ENCODE measurements at places on chromosomes 6 and 20.

GRCh38 chr6:110185879-110186278 is 5.7 kb downstream of the CDC40 start:
- no peak for DNase-seq

DNA sequence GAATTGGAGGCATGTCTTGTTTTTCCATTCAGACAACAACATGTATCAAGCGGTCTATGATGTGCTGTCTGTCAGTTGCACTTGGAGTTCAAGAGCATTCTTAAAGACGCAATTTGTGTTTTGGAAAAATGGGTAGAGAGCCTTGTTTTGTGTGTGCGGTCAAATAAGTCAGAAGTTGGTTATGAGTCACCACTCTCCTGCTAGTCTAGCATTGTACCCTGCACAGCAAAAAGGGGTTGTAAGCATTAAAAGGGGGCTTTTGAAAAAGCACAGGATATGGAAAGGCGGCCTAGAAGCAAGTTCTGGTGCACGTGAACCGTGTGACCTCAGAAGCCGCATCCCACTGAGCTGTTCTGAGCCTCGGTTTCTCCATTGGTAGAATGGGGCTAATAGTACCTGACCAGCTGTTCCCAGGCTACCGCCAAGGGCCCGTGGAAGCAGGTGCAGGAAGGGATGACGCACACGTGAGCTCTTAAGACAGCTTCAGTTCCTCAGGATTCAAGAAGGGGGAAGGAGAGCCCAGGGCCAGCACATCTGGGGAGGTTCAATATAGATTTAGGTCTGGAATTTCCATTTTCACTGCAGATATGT is 61.6 kb upstream of the SNX9 start:
- DNase-seq = no peak

GRCh38 chr6:98716341-98716740 is 118.0 kb upstream of the POU3F2 start:
- DNase-seq = no peak

GRCh38 chr6:38269461-38270172 is 370.1 kb downstream of the BTBD9 start:
- no peak for DNase-seq

- DNase-seq = no peak
These were observed 87.5 kb upstream of the MPC1 start for GRCh38 chr6:166470029-166470862.

DNA sequence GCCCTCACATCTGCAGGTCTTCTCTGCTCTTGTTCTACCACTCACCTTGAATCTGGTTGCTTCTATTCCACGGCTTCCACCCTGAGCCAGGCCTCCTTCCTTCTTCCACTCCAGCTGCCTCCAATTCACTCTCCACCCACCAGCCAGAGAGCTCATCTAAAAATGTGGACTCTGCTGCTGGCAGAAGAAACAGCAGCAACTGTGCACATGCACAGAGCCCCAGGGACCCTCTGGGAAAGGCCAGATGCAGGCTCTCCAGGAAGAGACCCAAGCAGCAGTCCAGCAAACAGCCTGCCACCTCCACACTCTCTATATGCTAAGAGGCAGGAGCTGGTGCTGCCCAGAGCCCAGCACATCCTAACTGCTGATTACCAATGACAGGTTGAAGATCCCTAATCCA is 162.6 kb upstream of the TOP1 start:
- no peak for DNase-seq

DNA sequence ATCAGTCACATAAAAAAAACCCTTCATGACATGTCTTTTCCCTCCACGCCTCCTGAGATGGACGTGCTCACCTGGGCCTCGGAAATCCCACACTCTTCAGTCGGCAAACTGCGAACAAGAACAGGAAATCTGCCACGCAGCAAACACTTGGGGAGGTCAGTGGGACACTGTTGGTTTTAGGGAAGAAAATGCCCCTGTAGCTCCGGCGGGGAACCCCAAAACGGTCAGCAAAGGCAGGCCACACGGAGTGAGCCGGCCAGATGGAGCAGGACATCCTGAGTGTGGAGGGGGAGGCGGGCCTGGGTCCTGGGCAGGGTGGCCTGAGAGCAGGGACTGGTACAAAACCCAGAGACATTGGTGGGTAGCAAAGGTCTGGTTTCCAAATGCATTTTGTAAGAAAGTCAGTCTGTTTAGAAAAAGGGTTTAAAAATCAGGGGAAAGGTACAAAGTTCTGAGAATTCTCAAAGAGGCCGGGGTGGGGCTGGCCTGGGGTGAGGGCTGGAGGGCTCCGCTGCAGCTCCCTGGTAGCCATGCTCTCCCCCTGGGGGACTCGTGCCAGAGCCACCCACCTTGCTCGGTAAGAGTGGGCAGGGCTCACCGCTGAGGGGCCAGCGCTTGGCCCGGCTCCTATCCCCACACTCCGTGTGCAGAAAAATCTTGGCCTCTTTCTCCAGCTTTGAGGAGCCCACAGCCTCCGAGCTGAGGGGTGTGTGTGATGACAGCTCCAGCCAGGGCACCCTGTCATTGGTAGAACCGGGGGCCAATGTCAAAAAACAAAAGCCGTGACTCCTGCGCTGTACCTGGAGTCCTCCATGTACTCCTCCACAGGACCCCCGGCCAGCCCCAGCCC is 5.2 kb downstream of the SLC2A4RG start:
- DNase-seq = no peak

DNA sequence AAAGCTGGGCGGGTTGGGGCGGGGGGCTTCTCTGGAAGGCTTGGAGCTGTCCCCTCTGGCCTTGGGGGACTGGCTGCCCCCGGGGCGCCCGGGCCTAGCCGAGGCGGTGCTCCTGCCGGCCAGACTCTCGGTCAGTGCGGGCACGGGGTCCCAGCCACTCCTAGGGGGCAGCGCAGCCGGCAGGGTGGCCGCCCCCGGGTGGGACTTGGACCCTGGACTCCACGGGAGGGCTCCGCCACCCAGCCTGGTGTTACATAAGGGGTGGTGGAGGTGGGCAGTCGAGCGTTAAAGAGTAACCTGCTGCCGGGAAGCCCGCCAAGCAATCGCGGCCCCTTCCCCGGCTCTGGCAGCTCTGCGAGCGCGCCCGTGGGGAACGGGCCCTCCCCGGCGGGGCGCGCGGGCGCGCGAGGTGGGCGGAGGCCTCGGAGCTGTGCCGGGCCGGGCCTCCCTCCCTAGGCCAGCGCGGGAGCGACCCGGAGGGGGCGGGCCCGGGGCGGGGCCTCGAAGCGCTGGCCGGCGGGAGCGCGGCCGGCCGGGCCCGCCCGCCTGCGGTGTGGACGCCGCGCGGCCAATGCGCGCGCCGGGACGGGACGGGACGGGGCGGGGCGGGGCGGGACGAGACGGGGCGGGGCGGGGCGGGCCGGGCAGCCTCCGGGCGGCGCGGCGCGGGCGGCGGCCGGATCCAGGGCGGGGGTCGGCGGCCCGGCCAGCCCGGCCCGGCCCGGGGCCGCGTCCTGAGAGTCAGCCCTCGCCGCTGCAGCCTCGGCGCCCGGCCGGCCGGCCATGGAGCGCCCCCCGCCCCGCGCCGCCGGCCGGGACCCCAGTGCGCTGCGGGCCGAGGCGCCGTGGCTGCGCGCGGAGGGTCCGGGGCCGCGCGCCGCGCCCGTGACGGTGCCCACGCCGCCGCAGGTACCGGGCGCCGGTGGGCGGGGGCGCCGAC is at the start of gene SLC2A4RG:
Gene SLC2A4RG (plus strand): TSS at position 647 of the 940 bp plus-strand sequence. CDS start 137 bp downstream, at position 784.
- DNase-seq = no peak

DNA sequence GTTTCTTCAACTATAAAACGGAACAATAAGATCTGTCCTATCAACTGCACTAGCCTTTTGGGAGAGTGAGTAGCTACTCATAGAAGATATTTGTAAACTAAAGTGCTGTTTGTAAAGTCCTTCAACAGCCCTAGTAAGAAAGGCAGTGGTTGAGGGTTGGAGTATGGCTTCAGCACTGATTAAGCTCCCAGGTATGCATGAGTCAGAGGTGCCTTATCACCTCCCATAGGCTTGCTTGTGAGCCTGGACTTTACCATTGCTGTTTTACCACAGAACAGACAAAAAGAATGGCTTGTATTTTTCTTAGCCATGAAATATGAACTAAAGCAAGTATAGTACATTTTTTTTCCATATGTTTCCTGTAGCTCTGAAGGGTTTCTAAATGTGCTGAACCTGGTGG is 44.1 kb downstream of the SAMD3 start:
- no peak for DNase-seq

- DNase-seq = no peak
These were observed 41.3 kb downstream of the ADGRF1 start for GRCh38 chr6:47000842-47001241.

DNA sequence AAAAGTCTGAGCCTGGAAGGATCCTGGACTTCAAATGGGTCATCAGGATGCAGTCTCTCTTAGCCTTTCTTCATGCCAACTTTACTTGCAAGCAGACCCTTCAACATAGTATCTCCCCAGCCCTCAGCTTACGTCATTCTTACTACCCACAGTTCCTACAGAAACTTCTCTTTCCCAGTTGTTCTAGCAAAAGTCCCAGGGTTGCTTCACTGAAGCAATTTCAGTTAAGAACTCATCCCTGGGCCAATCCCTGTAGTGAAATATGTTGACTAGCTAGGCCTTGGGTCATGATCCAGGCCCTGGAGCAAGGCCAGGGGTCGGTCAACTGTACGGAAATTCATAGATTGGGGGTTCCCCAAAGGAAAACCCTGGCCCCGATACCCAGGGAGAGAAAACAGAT is 8.6 kb upstream of the FAM83D start:
- no peak for DNase-seq

DNA sequence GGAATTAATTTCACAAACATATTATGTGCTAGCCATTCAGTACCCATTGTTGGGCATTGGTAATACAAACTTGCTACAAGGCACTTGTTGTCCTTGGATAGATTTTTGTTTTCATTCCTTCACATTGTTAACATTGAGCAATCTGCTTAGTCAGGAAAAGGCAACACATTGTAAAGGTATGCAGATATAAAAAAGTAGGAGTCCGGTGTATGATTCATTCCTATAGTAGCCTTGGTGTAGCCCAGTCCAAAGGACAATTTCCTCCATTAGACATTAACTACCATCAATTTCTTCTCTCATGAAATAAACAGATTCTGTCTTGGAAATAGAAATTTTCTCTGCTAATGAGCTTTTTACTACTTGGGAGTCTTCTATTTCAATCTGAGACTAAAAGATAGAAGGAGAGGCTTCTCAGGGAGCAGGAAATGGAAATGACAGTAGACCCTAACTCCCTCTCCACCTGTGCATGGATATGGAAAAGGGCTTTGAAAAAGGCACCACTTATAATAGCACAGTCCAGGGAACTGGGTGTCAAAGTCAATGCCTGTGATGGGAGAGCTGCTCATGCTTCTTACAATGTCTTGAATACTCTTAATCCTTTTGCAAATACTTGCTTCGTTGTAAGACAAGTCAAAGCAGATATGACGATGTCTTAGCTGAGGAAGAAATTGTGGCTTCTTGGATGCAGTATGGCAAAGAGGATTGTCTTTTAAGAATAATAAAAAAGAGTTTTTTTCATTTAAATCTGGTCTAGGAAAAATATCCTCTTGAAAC is 369.4 kb upstream of the CITED2 start:
- DNase-seq = no peak

DNA sequence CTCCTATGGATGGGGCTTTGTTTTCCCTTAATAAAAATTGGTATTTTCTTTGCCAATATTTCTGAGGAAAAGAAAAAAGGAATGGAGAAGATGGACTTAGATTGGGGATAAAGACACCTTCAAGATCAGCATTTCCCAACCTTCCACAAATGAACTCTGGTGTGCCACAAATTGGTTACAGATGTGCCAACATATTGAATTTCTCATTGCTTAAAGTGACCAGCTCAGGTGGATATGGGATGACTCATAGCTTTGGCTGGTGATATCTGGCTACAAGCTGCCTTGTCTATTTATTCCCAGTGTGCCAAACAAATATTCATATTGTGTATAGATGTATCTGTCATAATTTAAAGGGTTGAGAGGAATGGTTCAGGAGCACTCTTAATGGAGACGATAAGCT is 32.5 kb downstream of the THEMIS start:
- no peak for DNase-seq

DNA sequence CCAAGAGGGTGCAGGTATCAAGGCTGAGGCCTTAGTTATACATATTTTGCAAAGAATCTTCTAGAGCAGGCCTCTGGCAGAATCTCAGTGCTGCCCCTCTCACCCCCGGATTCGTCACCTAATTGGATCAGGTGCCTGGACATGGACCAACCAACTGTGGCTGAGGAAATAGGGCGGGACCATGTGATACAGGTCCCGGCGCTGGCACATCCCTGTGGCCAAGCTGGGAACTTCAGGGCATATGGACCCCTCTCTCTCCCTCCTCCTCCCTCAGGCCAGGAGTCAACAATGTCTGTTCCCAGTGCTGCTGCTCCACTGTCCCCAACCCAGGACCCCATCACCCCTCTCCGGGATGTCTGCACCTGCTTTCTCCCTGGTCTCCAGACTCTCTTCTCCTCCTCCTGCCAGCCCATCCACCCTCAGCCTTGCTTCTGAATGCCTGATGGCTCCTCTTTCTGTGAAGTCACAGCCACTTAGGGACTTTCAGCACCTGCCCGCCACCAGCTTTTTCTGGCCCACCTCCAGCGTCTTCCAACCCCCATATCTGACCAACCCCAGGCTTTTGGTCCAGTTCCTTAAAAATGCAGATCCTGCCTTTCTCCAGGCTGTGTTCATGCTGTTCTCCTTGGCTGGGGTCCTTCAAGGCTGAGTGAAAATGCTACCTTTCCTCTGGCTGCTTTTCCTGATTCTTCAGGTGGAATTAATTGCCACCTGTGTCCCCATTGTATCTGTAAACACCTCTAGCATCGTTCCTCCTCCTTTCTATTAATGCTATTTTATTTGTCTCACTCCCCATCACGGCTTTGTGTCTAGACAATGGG is 19.0 kb upstream of the MLN start:
- no peak for DNase-seq

- no peak for DNase-seq
These were observed 595 bp upstream of the SRF start for GRCh38 chr6:43170417-43170930.

- DNase-seq = no peak
These were observed 134.9 kb downstream of the KLHL32 start for GRCh38 chr6:97059473-97059872.

GRCh38 chr6:18383441-18383840 is 3.7 kb upstream of the RNF144B start:
- DNase-seq = no peak

GRCh38 chr6:126631363-126631762 is 291.4 kb downstream of the CENPW start:
- no peak for DNase-seq

GRCh38 chr6:48736501-48737206 is 625.7 kb upstream of the PTCHD4 start:
- DNase-seq = no peak

DNA sequence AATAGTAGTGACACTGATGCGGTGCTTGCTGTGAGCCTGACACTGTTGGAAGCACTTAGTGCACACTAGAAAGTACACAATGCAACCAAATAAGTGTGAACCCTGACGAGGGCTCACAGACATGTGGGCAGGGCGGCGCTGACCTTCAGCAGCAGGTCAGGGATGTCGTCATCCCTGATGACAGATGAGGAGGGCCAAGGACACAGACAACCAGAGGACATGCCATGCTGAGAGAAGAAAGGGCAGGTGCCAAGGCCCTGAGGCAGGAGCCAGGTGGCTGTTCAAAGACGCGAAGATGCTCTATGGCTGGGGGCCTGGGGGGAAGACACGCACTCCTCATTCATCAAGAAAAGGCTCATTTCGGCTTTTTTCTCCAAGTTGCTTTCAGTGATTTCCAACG is 176.4 kb upstream of the CST7 start:
- no peak for DNase-seq
